ENCODE measurements at places on chromosomes 5 and 9. TPM values are rescaled to one million over a fixed set of nuclear protein-coding genes. Genes with fewer than 3 reads are reported as not detected.

The PCDHB3 gene
- total RNA-seq, result 1.5 TPM

The NEUROG1 gene
- total RNA-seq, result not detected

The SPATA31A1 gene
- total RNA-seq, result not detected

The FOXD1 gene
- 0.74 TPM for total RNA-seq

The SLC6A3 gene
- total RNA-seq, result 0.12 TPM

GRCh38 chr5:16690243-16690852 is 73.6 kb upstream of the RETREG1 start:
- no peaks in the 10 kb centered on the region for H3K4me1 ChIP-seq
- no peaks in the 10 kb centered on the region for H3K27me3 ChIP-seq
- DNase-seq, result no peak
- no peak overlapping the region for H3K27ac ChIP-seq

DNA sequence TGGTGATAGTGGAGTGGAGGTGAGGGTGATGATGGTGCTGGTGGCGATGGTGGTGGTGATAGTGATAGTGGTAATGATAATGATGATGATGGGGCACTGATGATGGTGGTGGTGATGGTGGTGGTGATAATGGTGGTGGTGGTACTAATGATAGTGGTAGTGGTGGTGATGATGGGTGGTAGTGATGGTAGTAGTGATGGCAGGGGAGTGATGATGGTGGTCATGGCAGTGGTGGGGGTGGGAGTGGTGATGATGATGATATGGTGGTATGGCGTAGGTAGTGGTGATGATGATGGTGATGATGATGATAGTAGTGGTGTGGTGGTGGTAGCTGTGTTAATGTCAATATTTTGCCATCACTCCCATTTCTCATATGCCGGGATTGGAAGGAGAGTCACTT is 44.5 kb upstream of the ORM1 start:
- no peak for DNase-seq
- no peaks in the 10 kb centered on the region for H3K4me1 ChIP-seq
- H3K4me3 ChIP-seq, result no peak overlapping the region
- H3K27me3 ChIP-seq, result no peaks in the 10 kb centered on the region
- H3K36me3 ChIP-seq, result no peaks in the 10 kb centered on the region

GRCh38 chr5:133643365-133643764 is 31.0 kb upstream of the FSTL4 start:
- DNase-seq, result no peak
- H3K36me3 ChIP-seq, result no peaks in the 10 kb centered on the region
- H3K27me3 ChIP-seq, result peaks cover 11% of the 10 kb centered on the region
- no peak overlapping the region for H3K4me3 ChIP-seq
- H3K4me1 ChIP-seq, result no peaks in the 10 kb centered on the region
- H3K27ac ChIP-seq, result no peak overlapping the region

DNA sequence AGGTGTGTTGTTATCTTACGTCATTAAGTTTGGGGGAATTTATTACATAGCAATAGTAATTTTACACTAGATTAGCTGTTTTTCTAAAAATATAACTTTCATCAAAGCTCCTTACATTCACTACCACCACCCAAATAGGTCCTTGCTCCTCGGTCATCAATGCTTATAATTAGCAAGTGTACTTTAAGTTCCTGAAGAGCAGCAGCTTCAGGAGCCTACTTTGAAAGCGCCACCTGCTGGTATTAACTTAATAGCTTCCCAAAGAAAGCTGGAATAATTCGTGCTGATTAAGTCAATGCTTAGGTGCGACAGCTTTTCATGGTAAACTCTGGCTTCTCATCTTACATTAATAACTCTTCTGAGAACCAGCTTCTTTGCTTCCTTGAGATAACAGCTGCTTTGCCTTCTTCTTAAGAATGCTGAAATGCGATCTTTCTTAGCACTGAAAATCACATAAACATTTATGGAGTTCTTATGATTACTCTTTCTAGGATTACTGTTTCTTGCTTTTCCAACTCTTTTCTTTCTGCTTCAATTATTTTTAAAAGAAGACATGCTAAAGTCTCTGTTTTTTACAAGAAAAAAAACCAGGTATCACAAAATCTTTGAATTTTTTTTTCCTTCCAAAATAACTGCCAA is 10.0 kb upstream of the C5 start:
- no peak overlapping the region for H3K27ac ChIP-seq
- no peaks in the 10 kb centered on the region for H3K36me3 ChIP-seq
- DNase-seq, result no peak
- no peaks in the 10 kb centered on the region for H3K27me3 ChIP-seq

DNA sequence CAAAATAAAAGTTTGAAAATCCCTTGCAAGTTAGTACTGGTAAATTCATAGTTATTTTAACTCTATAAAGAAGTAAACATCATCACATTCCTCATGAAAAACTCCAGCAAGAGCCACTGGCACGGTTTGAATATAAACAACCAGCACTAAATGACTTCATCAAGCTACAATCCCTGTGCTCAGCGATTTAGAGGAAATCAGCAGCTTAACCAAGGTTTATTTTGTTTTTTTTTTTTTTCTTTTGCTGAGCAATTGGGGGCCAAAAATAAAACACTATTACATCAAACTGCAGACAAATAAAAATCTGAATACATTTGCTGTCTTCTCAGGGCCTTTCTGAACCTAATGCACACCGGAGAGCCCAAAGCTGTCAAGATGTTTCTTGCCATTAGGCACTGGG is 106.2 kb upstream of the SLC24A2 start:
- H3K36me3 ChIP-seq, result no peaks in the 10 kb centered on the region
- H3K27me3 ChIP-seq, result no peaks in the 10 kb centered on the region
- no peak for DNase-seq
- no peak overlapping the region for H3K27ac ChIP-seq
- H3K4me3 ChIP-seq, result no peak overlapping the region

GRCh38 chr9:87513880-87514535 is 16.3 kb downstream of the DAPK1 start:
- H3K27me3 ChIP-seq, result no peaks in the 10 kb centered on the region
- DNase-seq, result no peak
- H3K27ac ChIP-seq, result no peak overlapping the region
- peaks cover 7% of the 10 kb centered on the region for H3K36me3 ChIP-seq

DNA sequence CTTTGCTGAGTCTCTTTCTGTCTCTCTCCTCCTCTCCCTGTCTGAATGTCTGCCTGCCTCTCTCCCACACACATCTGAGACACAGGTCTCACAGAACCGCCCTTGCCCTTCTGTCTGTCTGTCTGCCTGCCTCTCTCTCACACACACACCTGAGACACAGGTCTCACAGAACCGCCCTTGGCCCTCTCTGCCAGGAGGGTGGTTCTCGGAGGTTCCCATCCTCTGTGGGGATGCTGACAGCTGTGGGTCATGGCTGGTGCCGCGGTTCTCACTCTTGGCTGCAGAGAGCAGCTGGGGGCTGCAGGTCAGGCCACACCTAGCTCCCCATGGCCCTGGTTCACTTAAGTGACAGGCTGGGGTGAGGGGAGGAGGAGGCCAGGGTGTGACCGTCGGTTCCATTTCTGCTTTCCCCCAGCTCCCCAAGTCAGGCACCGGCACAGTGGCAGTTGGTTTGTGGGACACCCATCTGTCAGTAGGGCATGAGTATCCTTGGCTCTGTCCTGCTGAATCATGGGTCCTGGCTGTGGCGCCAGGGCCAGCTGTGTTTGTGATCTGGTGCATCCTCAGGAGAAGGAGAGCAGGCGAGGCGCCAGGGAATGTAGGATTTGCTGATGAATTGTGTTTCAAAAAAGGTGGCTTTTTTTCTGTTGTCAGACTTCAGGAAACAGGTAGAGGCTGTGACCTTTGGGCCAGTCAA is 42.3 kb upstream of the CLPTM1L start:
- no peak overlapping the region for H3K4me3 ChIP-seq
- H3K27ac ChIP-seq, result no peak overlapping the region
- DNase-seq, result no peak
- peaks cover 16% of the 10 kb centered on the region for H3K4me1 ChIP-seq
- H3K27me3 ChIP-seq, result peaks cover 18% of the 10 kb centered on the region
- H3K36me3 ChIP-seq, result no peaks in the 10 kb centered on the region

- no peaks in the 10 kb centered on the region for H3K4me1 ChIP-seq
- no peak overlapping the region for H3K27ac ChIP-seq
- no peak for DNase-seq
- H3K4me3 ChIP-seq, result no peak overlapping the region
- H3K27me3 ChIP-seq, result no peaks in the 10 kb centered on the region
- H3K36me3 ChIP-seq, result no peaks in the 10 kb centered on the region
Observed at GRCh38 chr5:96595300-96596090, 66.7 kb upstream of the CAST start.

DNA sequence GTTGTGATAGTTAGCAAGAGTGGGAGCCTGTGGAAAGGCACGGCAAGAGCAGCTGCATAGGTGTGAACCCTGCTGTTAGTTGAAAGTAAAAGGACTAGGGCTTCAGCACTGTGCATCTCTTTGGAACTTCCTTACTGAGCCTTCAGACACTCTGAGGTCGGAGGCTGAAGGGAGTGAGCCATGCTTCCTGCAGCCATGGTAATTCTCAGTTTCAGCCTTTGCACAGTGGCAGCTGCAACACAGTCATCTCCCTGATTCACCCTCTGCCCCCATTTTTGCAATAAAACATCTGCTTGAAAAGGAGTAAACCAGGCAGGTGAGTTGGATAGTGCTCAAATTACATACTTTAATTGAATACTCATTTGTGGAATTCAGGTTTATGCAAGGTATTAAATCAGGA is 6.5 kb upstream of the TLE4 start:
- DNase-seq, result no peak
- no peak overlapping the region for H3K27ac ChIP-seq
- no peaks in the 10 kb centered on the region for H3K36me3 ChIP-seq
- peaks cover 4% of the 10 kb centered on the region for H3K4me1 ChIP-seq
- H3K4me3 ChIP-seq, result no peak overlapping the region

GRCh38 chr9:93357649-93358048 is 93.8 kb upstream of the FAM120A start:
- no peak overlapping the region for H3K4me3 ChIP-seq
- no peaks in the 10 kb centered on the region for H3K27me3 ChIP-seq
- H3K36me3 ChIP-seq, result no peaks in the 10 kb centered on the region

GRCh38 chr5:9892696-9893095 is 262.5 kb upstream of the TAS2R1 start:
- no peaks in the 10 kb centered on the region for H3K4me1 ChIP-seq
- H3K27ac ChIP-seq, result no peak overlapping the region
- H3K27me3 ChIP-seq, result no peaks in the 10 kb centered on the region

DNA sequence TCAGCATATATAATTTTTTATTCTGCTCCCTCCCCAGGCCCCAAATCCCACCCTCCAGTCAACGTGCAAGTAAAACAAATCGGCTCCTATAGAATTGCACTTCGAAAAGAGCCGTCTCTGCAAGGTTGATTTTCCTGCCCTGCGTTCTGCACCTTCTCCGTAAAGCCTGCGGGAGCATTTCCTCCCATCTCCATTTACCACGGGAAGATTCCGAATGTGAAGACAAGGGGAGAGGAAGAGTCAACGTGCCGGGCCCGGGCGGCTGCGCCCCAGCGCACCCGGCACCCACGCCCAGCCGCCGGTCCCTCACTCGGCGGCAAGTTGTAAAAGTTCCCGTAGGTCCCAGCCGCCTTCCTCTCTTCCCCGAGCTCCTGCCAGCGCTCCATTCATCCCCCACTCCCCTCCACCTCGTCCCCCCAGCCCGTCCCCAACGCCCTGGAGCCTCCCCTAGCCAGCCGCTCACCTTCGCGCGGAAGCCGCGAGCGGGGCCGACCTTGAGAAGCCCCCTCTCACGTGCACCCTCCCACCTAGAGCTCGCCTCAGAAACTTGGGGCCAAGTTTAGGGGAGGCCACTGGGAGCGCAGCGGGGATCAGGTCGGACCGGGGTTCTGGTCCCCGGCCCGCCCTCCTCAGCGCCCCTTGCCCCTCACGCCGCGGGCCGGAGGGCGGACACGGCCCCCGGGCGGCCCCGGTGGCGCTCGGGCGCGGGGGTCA is 431 bp downstream of the BNC2 start:
- H3K4me3 ChIP-seq, result peak overlapping the region; percentile 61
- peak overlapping the region; percentile 73 for H3K27ac ChIP-seq
- peaks cover 9% of the 10 kb centered on the region for H3K27me3 ChIP-seq
- no peak for DNase-seq
- no peaks in the 10 kb centered on the region for H3K36me3 ChIP-seq

- peaks cover 37% of the 10 kb centered on the region for H3K4me1 ChIP-seq
- H3K36me3 ChIP-seq, result no peaks in the 10 kb centered on the region
- H3K27me3 ChIP-seq, result no peaks in the 10 kb centered on the region
- peak overlapping the region; percentile 73 for H3K27ac ChIP-seq
- H3K4me3 ChIP-seq, result peak overlapping the region; percentile 24
- DNase-seq, result no peak
Observed at GRCh38 chr9:105065098-105066088, 137.4 kb upstream of the ABCA1 start.

DNA sequence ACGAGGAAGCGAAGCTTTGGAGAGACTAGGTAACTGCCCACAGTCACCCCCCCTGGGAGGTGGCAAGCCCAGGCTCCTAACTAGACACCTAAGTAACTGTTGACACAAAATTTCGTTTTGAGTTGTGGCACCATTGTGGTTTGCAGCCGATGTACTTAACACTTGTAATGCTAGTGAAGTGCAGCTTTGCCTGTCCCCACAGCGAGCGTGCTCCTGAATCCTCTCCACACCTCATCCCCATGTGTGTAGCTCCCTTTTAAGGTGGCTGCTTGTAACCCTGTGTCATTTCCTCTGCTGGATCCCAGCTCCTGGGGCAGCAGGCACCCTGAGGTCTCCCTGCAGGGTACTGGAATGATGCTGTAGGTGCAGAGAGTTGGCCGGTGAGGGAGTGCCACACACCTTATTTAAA is 114.9 kb downstream of the TRIO start:
- H3K4me1 ChIP-seq, result peaks cover 23% of the 10 kb centered on the region
- H3K27me3 ChIP-seq, result no peaks in the 10 kb centered on the region
- DNase-seq, result no peak
- no peaks in the 10 kb centered on the region for H3K36me3 ChIP-seq
- H3K27ac ChIP-seq, result no peak overlapping the region

- no peak for DNase-seq
- no peaks in the 10 kb centered on the region for H3K36me3 ChIP-seq
- no peak overlapping the region for H3K4me3 ChIP-seq
- no peaks in the 10 kb centered on the region for H3K27me3 ChIP-seq
- no peaks in the 10 kb centered on the region for H3K4me1 ChIP-seq
- H3K27ac ChIP-seq, result no peak overlapping the region
Observed at GRCh38 chr5:42390115-42390514, 33.1 kb upstream of the GHR start.

- H3K4me3 ChIP-seq, result no peak overlapping the region
- H3K36me3 ChIP-seq, result no peaks in the 10 kb centered on the region
- H3K27ac ChIP-seq, result no peak overlapping the region
- H3K27me3 ChIP-seq, result no peaks in the 10 kb centered on the region
- H3K4me1 ChIP-seq, result no peaks in the 10 kb centered on the region
- DNase-seq, result no peak
Observed at GRCh38 chr5:134594797-134595457, 37.7 kb downstream of the SAR1B start.

GRCh38 chr9:87390361-87390760 is 107.3 kb upstream of the DAPK1 start:
- H3K36me3 ChIP-seq, result no peaks in the 10 kb centered on the region
- H3K27ac ChIP-seq, result no peak overlapping the region
- no peaks in the 10 kb centered on the region for H3K4me1 ChIP-seq

DNA sequence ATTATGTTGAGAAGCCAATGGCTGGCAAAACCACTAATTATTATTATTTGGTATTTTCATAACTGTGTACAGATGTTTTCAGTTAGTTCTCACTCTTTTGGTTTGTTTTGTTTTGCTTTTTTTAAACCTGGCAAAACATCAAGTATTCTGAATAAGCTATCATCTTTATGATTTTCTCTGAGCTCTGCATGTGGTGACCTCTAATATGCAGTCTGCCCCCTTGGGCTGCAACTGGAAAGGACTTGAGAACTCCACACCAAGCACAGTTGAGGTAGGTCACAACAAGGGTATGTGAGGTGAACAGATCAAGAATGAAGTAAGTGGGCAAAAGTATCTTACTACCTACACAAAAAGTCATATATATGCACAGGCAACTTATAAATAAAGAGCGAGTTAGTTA is 202.2 kb downstream of the NFIB start:
- peaks cover 34% of the 10 kb centered on the region for H3K36me3 ChIP-seq
- no peaks in the 10 kb centered on the region for H3K4me1 ChIP-seq
- H3K4me3 ChIP-seq, result no peak overlapping the region
- H3K27ac ChIP-seq, result no peak overlapping the region
- no peaks in the 10 kb centered on the region for H3K27me3 ChIP-seq

Data from lower lobe of right lung (tissue), 2 donors.